ENCODE measurements at places on chromosomes 16 and 17. TPM values are rescaled to one million over a fixed set of nuclear protein-coding genes. Genes with fewer than 3 reads are reported as not detected.

DNA sequence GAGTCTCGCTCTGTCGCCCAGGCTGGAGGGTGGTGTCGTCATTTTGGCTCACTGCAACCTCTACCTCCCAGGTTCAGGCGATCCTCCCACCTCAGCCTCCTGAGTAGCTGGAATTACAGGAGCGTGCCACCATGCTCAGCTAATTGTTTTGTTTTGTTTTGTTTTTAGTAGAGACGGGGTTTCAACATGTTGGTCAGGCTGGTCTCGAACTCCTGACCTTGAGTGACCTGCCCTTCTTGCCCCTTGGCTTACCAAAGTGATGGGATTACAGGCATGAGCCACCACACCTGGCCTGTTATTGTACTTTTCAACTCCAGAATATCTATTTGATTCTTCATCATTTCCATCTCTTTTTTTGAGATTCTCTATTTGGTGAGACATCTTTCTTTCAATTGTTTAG lies 9.0 kb upstream of the ADORA2B start:
- H3K36me3 ChIP-seq: no peaks in the 10 kb centered on the region
- H3K27me3 ChIP-seq: peaks cover 13% of the 10 kb centered on the region
- H3K4me1 ChIP-seq: no peaks in the 10 kb centered on the region
- no peak overlapping the region for H3K4me3 ChIP-seq

- H3K4me1 ChIP-seq: no peaks in the 10 kb centered on the region
- DNase-seq: no peak
- no peaks in the 10 kb centered on the region for H3K36me3 ChIP-seq
- peaks cover 3% of the 10 kb centered on the region for H3K27me3 ChIP-seq
- H3K4me3 ChIP-seq: no peak overlapping the region
Measured at GRCh38 chr16:12850186-12850585, 46.5 kb upstream of the CPPED1 start.

DNA sequence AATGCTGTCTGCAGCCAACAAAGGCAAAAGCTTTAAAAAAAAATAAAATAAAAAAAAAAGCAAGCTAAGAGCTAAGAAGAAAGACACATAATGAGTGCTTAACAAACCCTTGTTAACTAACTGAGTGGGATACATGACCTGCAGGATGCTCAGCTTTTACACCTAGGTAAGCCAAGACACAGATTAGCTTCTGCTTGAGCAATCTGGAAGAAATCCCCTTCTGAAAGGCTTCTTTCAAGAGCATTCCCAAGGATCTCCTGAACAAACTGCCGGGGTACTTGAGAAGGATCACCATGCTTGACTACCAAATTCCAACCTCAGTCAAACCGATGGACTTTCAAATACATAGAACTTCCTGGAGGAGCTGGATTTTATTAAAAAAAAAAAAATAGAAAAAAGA lies 92.9 kb downstream of the SMG6 start:
- no peak overlapping the region for H3K27ac ChIP-seq
- H3K27me3 ChIP-seq: no peaks in the 10 kb centered on the region
- no peak for DNase-seq
- H3K4me3 ChIP-seq: no peak overlapping the region
- H3K4me1 ChIP-seq: peaks cover 46% of the 10 kb centered on the region
- peaks cover 42% of the 10 kb centered on the region for H3K36me3 ChIP-seq

DNA sequence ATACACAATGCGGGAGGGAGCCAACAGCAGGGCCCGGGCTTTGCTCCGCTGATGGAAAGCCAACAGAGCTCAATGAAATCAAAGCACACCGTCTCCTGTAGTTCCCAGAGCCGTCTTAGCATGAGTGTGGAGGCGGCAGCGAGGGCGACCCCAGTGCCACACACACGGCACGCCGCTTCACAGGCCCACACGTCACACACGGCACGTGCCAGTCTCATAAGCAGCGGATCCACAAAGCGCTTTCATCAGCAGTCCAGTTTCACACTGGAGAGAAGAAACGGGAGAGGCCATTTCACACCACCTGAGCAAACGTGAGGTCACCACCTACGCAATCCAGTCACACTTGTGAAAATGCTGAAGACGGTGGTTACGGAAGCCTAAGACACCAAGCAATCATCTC lies 34.8 kb downstream of the CYB5D2 start:
- H3K36me3 ChIP-seq: peaks cover 89% of the 10 kb centered on the region
- no peaks in the 10 kb centered on the region for H3K27me3 ChIP-seq
- H3K4me3 ChIP-seq: no peak overlapping the region
- no peak for DNase-seq

GRCh38 chr16:21208446-21209230 lies 2.7 kb downstream of the ZP2 start:
- H3K27ac ChIP-seq: no peak overlapping the region
- no peak for DNase-seq
- H3K4me3 ChIP-seq: no peak overlapping the region
- no peaks in the 10 kb centered on the region for H3K36me3 ChIP-seq
- H3K27me3 ChIP-seq: peaks cover 19% of the 10 kb centered on the region
- no peaks in the 10 kb centered on the region for H3K4me1 ChIP-seq

DNA sequence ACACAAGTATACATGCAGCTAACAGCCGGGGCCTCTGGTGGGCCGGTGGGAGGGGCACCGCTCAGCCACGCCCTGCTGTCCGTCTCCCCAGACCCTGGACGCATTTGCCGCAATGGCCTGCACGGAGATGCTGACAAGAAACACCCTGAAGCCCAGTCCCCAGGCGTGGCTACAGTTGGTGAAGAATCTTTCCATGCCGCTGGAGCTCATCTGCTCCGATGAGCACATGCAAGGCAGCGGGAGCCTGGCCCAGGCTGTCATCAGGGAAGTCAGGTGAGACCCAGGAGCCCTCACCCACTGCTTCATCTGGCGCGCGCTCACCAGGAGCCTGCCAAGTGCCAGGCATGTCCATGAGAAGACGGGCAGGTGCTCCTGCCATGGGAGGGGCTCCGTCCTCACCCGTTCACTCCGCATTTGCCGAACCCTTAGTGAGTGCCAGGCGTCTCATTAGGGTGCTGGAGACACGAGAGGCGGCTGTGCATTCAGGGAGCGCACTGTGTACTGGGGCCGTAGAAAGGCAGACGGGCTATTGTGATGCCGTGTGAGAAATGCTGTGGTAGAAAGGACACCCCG lies 51.4 kb upstream of the ENDOV start:
- H3K27me3 ChIP-seq: no peaks in the 10 kb centered on the region
- no peak overlapping the region for H3K27ac ChIP-seq
- H3K4me1 ChIP-seq: no peaks in the 10 kb centered on the region
- H3K4me3 ChIP-seq: no peak overlapping the region
- no peak for DNase-seq

GRCh38 chr16:12526515-12526914 lies 277.2 kb downstream of the CPPED1 start:
- DNase-seq: no peak
- H3K27me3 ChIP-seq: no peaks in the 10 kb centered on the region
- peaks cover 5% of the 10 kb centered on the region for H3K4me1 ChIP-seq
- no peak overlapping the region for H3K27ac ChIP-seq
- H3K36me3 ChIP-seq: no peaks in the 10 kb centered on the region
- no peak overlapping the region for H3K4me3 ChIP-seq

The ASPHD1 gene
- not detected for total RNA-seq

The KCNJ16 gene
- total RNA-seq: not detected

The WNT9B gene
- not detected for total RNA-seq

The GDPD1 gene
- 1.6 TPM for total RNA-seq

The ITGB3 gene
- 0.73 TPM for total RNA-seq

The MYCBPAP gene
- total RNA-seq: 7.7 TPM

The C16orf92 gene
- not detected for total RNA-seq

The SEPTIN1 gene
- total RNA-seq: 342 TPM

The KCNH6 gene
- total RNA-seq: not detected

The SECTM1 gene
- total RNA-seq: 0.92 TPM

The LGALS9B gene
- 0.47 TPM for total RNA-seq

The SLC26A11 gene
- 1.6 TPM for total RNA-seq

The CIAPIN1 gene
- total RNA-seq: 53.8 TPM
